ENCODE measurements at places on chromosomes 2 and 18.
A peak's percentile ranks its signal among the peaks of the same experiment; 100 is the strongest.

DNA sequence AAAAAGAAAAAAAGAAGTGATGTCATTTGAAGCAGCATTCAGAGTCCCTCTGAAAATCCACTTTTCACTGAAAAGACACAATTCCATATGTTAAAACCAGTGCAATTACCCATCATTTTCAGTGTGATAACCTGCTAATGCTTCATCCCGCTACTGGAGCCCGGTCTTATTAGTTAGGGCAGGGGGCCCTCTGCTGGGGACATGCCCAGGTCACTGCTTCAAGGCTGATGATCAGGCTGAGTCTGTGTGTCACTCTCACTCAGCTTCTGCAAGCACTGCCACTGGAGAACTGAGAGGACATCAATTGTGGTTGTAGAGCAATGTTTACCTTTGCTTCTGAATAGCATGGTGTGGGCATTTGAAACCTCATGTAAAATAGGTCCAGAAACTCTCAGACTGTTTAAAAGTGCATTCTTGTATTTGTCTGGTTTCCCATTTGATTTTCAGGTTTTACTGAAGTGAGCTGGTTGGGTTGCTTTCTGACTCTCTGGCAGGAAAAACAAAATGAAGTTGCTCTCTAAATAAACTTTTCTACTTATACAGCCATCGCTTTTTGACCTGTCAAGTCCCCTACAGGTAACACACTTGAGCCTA lies 49.2 kb upstream of the NXPH2 start:
- DNase-seq: no peak

DNA sequence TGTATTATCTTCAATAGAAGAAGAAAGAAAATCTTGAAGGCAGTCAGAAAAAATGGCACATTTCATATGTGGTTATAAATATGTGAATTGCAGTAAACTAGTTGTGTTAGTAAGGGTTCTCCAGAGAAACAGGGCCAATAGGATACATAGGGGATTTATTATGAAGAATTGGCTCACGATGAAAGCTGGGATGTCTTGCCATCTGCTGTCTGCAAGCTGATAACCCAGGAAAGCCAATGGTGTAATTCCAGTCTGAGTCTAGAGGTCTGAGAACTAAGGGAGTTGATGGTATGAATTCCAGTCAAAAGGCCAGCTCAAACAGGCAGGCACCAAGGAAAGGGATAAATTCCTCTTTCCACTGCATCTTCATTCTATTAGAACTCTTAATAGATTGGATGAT lies 362.4 kb downstream of the KCNJ3 start:
- no peak for DNase-seq

DNA sequence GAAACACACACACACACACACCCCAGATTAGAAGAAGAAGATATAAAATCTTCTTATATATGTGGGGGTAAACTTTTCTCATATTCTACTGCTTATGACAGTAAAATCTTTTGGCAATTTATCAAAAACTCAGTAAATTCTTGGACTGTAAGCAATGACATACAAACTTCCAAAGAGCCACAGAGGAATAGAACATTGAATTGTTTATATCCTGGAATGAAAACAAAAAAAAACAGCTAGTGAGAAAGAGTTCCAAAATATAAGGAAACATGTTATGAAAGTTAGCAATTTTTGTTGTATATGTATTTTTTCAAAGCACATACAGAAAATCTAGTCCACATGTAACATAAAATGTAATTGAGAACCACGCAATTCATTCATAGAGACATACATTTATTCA lies 764.9 kb downstream of the DSC3 start:
- no peak for DNase-seq

DNA sequence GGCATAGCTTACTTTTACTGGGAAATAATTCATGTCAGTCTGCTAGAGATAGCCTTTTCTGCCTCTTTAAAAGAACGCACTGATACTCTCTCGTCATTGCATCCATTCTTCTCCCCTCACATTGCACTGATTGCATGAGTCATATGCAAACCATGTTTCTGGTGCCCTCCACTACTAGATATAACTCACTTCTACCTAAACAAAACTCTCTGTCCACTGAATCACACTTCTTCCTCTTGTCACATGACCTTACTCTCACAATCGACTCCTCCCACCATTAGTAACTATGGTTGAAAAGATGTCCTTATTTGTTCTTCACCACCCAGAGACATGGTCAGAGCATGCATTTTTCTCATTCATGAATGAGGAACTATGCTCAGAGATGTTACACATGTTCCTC lies 158.0 kb downstream of the CSRNP3 start:
- no peak for DNase-seq

DNA sequence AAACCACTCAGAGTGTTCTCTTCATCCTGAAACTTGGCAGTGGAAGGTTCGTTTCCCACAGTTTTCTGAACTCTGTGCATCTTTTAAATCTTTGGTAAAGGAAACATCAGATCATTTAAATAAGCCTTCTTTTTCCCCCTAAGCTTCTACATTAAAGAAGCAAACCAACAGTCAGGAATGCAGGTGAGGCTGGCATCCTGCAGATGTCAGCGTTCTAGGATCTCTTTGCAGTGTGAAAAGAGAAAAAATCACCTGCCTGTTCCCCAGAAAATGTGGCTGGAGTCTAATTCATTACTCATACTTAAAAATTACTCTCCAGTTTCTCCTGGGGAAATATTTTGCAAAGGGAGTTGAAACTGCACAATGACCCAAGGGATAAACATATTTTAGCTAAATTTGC lies 64.5 kb upstream of the ZCCHC2 start:
- DNase-seq: no peak

GRCh38 chr18:67417864-67418523 lies 98.5 kb downstream of the DSEL start:
- peak; percentile 75 for DNase-seq

GRCh38 chr2:18171191-18172139 lies 293.0 kb downstream of the KCNS3 start:
- DNase-seq: peak; percentile 69
